Mucosa of descending colon (tissue), 3 donors: ENCODE measurements at places on chromosomes 5 and 9. TPM values are rescaled to one million over a fixed set of nuclear protein-coding genes. Genes with fewer than 3 reads are reported as not detected.
A peak's percentile ranks its signal among the peaks of the same experiment; 100 is the strongest.

- no peak for DNase-seq
Observed at GRCh38 chr5:173807181-173807655, 80.9 kb upstream of the CPEB4 start.

DNA sequence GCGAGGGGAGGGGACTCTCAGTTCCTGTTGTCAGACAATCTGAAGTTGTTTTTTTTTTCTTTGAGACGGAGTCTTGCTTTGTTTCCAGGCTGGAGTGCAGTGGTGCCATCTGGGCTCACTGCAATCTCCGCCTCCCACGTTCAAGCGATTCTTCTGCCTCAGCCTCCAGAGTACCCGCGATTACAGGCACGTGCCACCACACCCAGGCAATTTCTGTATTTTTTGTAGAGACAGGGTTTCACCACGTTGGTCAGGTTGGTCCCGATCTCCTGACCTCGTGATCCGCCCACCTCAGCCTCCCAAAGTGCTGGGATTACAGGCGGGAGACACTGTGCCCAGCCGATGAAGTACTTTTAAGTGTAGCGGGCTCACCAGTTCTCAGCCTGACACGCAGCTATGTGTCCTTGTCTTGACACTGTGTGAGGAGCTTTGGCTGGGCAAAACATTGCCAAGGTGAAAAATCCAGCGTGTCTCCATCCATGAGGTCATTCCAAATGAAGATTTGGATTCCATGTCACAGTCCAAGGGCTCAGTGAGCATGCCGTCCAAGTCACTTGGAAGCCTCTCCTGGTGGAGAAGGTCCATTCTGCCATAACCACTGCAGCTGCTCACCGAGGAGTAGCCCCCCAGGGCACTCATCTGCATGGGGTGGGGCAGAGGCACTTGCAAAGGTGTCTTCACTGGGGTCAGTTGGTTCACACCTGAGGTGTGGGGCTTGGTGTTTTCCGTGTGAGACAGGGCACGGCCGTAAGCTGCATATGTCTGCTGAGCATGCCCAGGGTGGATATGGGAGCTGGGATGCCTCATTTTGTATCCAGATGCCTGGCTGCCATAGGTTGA lies 32.0 kb downstream of the OR2V1 start:
- no peak for DNase-seq

DNA sequence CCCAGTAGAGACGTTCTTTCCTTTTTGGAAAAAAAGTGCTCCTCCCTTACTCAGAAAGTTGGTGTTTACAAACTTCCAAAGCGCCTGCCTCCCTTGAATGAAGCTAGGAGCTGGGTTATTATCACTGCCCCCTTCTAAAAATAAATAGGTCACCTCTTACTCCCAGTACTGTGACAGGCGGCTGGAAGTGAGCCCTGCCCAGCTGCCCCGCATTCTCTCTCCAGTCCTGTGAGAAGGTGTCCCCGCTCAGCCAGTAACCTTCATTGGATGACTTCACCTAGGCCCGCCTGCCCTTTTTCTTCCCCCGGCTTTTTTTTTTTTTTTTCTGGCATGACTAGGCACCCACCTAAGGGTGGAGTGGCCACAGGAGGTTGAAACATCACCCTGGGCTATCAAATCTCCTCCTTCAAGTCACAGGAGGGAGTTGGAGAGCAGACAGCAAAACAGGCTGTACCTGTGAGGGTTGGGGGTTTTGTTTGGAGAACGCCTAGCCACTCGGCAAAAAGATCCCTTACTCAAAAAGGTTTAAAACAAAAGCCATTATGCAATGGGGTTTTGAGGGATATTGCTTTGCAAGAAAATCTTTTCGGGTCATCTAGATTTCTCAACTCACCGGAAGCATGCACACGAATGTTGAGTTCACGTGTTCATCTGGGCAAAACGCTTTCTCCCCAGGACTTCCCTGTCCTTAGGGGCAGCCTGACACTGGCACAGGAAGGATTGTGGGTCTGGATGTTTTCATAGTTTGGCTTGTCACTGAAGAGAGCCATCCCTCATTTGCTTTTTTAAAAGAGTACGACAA lies 43.3 kb upstream of the ZNF622 start:
- DNase-seq, result peak; percentile 69

DNA sequence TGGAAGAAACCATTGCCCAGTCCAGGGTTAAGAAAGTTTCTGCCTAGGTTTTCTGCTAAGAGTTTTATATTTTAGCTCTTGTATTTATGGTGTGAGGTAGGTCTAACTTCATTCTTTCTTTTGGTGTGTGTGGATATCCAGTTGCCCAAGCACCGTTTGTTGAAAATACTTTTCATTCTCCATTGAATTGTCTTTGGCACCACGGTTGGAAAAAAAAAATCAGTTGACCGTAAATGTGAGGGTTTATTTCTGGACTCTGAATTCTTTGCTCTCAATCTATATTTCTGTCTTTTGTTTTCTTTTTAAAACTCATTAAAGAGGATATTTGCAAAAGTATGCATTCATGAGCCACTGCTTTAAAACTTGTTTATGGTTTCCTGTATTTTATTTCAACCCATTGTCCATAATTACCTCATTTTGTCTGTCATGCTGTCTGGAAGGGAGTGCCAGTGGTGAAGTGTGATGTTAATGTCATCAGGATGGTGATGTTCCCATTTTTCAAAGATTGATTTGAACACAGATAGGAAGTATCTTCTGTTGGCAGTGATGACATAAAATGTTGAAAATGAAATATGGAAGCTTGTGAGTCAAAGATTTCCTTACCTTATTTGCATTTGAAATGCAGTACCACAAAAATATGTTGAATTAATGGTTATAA lies 33.9 kb downstream of the HABP4 start:
- no peak for DNase-seq

DNA sequence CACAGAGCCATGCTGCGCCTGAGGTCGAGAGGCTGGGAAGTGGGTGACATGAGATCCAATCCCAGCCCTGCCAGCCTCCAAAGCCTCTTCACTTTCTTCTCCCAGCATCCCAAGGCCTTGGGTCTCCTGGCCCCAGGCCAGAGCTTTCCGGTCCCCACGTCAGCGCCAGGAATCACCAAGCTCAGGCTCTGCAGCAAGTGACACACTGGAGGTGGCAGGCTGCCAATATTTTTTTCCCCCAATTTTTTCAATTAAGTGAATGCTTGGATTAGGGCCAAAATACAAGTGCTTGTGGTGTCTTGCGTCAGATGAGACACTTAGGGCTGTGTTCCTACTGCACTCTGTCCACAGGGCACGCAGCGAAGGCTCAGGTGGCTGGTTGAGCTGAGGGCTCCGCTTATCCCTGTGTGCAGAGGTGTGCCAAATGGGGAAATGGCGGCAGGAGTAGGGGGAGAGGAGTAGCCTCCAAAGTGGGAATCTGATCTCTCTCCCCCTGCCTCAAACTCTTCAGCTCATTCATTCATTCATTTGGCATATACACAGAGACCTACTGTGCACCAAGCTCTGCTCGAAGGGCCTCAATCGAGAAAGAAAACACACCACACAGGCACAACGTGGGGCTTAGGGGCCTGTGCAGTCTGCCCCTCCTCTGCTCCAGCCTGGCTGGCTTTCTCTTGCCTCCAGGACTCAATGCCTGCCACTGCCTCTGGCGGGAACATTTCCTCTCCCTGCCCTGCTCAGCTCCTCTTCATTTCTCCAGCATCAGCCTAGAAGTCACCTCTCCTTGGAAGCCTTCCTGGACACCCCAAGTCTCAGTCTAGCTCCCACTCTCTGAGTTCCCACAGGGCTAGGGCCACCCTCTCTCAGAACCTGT lies 16.6 kb downstream of the SH3PXD2B start:
- no peak for DNase-seq

- DNase-seq, result no peak
Observed at GRCh38 chr5:148393390-148393741, 9.6 kb downstream of the FBXO38 start.

DNA sequence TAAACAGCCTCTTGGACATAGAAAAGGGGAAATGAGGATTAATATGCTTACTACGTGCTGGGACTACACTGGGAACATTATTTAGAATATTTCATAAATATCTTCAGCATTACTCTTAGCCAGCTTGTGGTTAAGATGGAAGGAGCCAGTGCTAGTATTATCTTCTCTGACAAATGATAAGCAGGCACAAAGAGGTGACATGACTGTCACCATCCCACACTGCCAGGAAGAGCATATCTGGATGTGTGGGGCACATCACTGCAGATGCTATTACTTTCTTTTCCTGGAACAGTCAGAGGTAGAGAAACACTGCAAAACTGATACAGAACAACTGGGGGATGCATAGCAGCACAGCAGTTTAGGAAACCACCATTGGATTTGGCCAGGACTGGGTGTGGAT lies 281.0 kb upstream of the TNC start:
- DNase-seq, result no peak

GRCh38 chr9:124652615-124653393 lies 118.3 kb downstream of the NR6A1 start:
- DNase-seq, result no peak

DNA sequence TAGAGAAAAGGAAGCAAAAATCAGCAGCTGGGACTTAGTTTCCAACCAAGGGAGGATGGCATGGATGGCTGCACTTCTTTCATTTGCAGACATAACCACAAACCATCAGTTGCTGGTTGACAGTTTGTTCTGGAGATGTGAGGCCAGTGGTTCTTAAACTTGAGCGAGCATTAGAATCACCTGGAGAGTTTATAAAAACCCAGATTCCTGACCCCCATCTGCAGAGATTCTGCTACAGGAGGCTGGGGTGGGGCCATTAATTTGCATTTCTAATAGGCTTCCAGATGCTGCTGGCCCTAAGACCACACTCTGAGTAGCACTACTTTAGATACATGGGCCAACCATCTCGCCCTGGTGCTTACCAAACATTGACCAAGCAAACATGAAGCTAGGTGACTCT lies 60.8 kb downstream of the MARCHF3 start:
- DNase-seq, result no peak

The MACIR gene
- total RNA-seq, result 30.3 TPM

The F2RL1 gene
- 58.1 TPM for total RNA-seq

The CENPP gene
- 2.0 TPM for total RNA-seq
